H7 (cell line): ENCODE measurements at places on chromosomes 6 and 20.

DNA sequence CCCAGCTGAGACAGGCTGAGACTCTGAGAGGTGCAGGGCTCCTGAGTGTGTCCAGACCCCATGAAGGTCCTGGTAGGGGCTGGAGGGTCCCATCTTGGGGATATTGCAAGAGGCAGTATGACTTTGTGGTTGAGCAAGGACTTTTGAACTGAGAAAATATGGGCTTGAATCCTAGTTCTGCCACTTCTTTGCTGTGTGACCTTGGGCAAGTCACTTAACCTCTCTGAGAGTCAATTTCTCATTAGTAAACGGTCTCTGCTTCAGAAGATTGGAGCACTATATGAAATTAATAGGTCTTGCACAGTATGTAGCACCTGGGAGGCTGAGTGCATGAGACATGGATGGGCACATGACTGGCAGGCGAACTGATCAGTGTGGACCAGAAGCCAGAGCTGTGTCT lies 42.7 kb downstream of the TFEB start:
- DNase-seq, result no peak

DNA sequence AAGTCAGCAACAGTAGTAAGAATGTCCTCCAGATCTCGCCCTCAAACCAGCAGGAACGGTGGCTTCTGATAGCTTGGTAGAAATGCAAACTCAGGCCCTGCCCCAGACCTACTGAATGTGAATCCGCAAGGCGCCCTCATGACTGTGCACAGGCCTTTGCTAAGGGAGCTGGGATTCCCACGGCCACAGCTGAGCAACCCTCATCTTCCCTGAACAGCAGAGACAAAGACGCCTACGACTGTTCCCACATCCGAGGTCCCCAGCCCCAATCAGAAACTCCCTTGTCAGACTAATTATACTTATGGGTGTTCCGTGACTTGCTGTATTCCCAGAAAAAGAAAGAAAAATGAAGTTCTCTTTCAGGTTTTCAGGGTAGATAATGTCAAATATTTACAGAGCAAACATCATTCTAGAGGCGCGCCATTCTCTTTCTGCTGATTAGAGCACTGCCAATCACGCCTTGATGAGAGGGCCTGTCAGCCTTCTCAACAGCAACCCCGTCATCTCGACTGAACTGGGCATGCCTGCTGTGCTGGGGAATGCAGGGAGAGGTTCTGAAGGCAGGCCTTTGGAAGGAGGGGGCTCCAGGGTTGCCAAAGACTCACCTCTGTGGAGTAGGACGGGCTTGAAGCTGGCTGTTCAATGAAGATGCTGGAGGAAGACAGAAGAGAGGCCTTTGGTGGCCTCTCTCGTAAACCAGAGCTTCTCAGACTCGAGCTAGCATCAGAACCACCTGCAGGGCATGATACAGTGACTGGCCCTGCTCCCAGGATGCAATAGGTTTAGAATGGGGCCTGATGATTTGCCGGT lies 79.9 kb downstream of the ZNF217 start:
- no peak for DNase-seq

DNA sequence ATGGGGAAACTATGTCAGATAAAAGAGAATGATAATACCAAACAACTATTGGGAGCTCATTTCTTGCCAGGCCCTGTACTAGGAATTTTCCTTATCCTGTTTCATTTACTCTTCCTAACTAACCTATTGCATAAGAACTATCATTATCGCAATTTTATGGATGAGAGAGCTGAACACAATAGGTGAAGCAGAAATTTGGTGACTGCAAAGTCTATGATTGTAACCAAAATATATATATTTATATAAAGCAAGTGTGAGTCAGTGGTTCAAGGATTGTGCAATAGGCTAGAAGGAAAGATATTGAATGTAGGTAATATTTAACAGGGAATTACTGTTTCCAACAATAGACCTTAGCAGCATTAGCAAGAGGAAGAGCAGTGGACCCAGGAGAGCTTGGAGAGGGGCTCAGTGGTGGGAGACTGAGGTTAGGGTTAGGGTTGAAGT lies 181.1 kb upstream of the TENT5A start:
- DNase-seq, result no peak

- no peak for DNase-seq
Observed at GRCh38 chr6:16727996-16728395, 33.3 kb downstream of the ATXN1 start.

DNA sequence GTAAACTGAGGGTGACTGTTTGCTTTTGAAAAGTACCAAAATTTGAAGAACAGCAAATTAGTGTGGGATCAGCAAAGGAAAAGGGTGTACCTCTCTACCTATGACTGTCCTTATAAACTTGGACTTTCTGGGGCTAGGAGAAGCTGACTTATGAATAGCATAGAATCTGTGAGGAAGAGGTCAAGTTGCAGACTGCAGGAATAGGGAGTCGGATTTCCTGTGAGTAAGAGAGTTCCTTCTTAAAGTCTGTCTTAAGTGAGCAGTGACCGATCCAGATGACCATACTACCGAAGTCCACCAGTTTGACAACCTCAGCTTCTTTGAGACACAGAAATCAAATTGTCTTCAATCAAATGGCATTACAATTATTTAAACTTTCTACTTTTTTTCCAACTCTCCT lies 708.7 kb downstream of the UTRN start:
- no peak for DNase-seq

GRCh38 chr6:155014670-155015300 lies 19.7 kb downstream of the TIAM2 start:
- no peak for DNase-seq

- DNase-seq, result peak; percentile 72
Observed at GRCh38 chr6:30100585-30101443, 12.1 kb downstream of the TRIM31 start.

DNA sequence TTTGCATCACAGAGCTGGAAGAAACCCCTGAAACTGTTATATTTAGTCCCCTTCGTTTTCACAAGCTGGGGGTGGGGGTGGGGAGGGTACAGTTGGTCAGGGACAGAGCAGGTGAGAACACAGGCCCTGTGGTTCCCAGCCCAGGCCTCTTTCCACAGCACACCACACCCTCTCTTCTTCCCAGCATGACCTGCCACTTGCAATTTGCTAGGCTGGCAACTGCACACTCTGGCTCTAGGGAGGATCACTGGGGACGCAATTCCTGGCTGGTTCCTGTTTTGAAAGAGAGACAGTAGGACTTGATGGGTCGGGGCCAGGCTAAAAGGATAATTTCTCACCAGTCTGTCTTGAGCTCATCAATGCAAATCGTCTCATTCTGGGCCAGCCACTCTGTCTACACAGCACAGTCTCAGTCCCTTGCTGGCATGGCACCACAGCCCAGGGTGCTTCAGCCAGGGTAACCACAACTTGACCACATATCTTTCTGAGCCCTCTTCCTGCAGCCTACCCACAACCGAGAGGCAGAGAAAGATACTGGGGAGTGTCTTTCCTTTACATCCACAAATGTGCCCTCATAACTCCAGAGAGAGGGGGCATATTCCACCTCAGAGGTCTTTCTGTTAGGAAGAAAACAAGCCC lies 41.7 kb upstream of the EMILIN3 start:
- no peak for DNase-seq

- DNase-seq, result peak; percentile 74
Observed at GRCh38 chr20:17536944-17537444, 5.8 kb upstream of the BFSP1 start.

DNA sequence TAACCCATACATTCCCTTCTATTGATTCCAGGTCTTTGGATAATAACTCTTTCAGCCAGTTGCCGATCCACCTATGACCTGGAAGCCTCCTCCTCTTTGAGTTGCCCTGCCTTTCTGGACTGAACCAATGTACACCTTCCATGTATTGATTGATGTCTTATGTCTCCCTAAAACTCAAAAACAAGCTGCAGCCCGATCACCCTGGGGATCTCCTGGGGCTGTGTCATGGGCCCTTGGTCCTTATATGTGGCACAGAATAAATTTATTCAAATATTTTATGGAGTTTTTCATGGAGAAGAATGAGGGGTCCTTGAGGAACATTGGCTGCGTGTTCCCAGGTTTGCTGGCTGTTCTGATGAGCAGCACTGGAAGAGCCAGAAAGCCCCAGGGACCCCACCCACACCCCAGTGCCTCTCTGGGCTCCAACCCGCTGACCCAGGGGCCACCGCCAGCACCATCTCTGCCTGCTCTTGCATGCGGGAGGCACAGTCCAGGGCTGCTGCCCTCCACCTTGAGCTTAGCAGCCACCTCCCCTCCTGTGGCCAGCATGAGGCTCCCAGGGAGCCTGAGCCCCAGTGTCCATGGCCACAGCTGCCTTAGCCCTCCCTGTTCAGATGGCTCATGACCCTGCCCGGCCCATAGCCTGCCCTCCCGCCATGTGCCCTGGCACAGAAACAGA lies 36.5 kb upstream of the CST7 start:
- DNase-seq, result no peak

GRCh38 chr6:27188061-27188884 lies 59.2 kb upstream of the PRSS16 start:
- DNase-seq, result peak; percentile 73

GRCh38 chr6:44932651-44933091 lies 395.5 kb upstream of the RUNX2 start:
- no peak for DNase-seq

GRCh38 chr6:17710331-17710730 lies 3.6 kb upstream of the NUP153 start:
- DNase-seq, result no peak

DNA sequence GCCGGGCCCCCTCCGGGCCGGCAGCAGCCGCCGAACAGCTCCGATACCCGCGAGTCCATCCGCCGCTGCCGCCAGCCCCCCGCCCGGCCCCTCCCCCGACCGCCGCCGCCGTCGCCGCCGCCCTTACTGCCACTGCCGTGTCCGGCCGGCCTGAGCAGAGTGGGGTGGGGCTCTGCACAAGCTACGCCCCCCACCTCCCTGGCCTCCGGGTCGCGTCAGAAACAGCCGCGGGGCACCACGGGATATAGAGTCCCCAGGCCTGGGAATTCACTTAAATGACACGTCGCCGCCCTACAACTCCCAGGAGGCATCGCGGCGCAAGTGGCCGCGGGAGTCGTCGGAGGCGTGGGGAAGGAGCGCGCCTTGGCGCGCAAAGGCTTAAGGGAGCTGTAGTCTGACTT lies at the start of gene GTPBP2:
Gene GTPBP2, minus strand, starts transcription at position 161 of the 401 bp plus-strand sequence. Its CDS starts 102 bp downstream, at position 59.
- DNase-seq, result peak; percentile 99

DNA sequence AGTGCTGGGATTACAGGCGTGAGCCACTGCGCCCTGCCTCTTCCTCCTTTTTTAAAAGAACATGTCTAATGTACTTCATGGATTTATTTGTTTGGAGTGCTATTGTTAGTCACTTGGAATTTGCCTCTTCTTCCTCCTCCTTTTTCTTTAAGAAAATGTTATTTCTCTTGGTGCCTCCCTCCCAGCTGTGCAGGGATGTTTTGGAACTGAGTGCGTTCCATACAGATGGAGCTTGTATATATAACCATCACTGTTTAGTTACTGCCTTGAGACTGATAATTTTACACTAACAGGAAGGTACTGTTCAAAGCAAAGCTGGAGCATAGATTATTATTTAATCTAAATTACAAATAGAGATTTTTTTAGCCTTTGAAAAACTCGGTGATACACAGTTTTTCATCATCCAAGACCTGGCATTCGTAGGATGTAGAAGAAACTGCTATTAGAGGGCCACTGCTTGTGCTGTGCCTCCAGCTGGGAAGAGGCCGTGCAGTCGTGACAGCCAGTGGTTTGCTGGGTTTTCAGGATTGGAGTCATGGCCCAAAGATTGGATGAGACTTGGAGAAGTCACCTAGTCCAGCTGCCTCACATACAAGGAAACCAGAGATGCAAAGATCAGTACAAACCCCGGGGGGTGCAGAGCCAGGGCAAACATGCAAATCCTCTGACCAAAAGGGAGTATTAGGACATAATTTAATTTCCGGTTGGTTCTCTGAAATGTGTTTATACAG lies 123.1 kb downstream of the PLEKHG1 start:
- DNase-seq, result no peak

- DNase-seq, result no peak
Observed at GRCh38 chr20:25592135-25592852, 7.0 kb upstream of the NINL start.

DNA sequence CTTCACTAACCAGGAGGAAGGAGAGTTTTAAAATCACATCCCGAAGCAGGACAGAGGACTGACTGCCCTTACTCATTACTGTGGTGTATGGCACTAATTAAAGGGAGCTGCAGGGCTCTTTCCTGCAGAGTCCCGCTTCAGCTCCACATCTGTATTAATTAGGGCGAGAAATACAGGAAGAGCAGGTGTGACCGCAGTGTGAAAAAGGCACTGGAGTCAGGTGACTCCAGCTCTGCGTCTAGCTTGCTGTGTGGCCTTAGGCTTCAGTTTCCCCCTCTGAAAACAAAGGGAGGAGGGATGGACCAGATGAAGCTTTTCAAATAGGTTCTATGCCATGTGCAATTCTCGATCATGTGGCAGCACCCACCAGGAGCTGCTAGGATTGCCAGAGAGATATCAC lies 34.0 kb downstream of the KIAA1755 start:
- DNase-seq, result no peak

GRCh38 chr20:16397086-16397485 lies 176.2 kb downstream of the KIF16B start:
- no peak for DNase-seq
